HTR-8/SVneo (cell line): ENCODE measurements at places on chromosomes 7 and 10.

GRCh38 chr10:88347597-88348304 is 235.4 kb downstream of the RNLS start:
- no peak for DNase-seq

DNA sequence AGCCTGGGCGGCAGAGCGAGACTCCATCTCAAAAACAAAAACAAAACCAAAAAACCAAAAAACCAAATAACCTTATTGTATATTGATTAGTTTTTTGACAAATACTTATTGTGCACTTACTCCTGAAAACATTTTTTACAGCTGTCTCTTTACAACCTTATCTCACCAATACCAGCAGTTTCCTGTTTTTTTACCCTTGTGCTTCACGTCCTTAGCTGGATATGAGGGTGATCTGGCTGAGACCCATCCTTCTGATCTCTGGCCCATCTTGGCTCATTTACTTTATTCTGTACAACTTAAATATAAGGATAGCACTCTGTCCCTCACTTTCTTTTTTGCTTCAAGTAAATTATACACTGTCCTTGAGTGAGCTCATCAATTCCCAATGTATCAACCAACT is 104.6 kb upstream of the DNAJB12 start:
- no peak for DNase-seq

- DNase-seq: no peak
These were observed 53.0 kb upstream of the SEMA3A start for GRCh38 chr7:84247591-84247990.

GRCh38 chr7:26792576-26792975 is 71.8 kb downstream of the SKAP2 start:
- DNase-seq: no peak

DNA sequence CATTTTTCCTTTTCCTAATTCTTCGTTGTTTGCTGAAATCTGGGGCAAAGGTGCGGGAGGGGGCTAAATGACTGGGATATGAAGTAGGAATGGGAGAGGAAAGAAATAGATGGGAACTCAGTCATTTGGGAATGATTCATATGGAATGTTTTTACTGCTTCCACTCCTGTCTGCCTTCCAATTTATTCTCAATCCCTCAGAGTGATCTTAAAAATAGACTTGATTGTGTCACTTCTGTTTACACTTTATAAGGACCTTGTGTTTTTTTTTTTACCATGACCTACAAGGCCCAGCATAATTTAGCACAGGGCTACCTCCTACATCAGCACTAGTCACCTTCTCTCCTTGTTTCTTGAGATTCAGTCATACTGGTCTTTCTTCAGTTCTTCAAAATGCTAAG is 97.9 kb downstream of the PTEN start:
- DNase-seq: peak; percentile 12

- DNase-seq: no peak
These were observed 23.1 kb downstream of the ZNF467 start for GRCh38 chr7:149750122-149750845.

DNA sequence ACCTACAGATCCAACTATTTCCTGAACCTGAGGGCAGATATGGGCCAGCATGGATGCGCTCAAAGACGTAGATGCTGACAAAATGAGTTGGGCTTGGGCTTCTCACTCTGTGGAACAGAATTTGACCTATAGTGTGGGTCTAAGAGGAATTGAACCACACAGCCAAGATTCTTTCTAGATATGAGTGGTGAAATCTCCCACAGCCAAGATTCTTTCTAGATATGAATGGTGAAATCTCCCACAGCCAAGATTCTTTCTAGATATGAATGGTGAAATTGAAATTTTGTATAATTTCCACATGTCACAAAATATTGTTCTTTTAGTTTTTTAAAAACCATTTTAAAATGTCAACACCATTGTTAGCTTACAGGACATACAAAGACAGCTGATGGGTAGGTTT is 215.4 kb upstream of the LRGUK start:
- no peak for DNase-seq

DNA sequence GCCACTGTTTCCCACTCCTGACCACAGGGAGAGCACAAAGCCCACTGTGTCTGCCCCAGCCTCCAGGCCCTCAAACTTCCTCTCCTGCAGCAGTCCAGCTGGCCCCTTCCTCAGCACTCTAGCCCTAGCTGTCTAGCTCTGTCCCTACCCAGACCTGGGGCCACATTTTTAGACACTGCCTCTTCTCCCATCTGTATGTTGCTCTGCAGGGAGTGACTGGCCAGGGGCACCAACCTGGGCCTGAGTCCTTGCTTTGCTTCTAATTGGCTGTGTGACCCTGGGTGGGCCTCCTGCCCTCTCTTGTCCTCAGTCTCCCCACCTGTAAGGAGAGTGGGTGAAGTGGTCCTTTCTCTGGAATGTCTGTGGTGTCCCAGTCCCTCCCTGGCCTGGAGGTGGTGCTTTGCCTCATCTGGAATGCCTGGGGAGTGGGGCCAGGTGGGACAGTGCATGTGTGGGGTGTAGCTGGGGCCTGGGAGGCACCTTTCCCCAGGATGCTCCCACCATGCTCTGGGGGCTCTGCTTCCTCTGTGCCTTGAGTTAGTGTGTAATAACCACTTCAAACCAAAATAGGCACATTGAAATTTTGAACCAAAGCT is 25.1 kb downstream of the AQP1 start:
- no peak for DNase-seq

GRCh38 chr10:113153493-113154102 is 203.6 kb downstream of the TCF7L2 start:
- DNase-seq: no peak

- DNase-seq: peak; percentile 45
These were observed 19.3 kb downstream of the TCAF1 start for GRCh38 chr7:143882604-143883078.

GRCh38 chr10:112374724-112375541 is 1.0 kb downstream of the ACSL5 start:
- DNase-seq: no peak

DNA sequence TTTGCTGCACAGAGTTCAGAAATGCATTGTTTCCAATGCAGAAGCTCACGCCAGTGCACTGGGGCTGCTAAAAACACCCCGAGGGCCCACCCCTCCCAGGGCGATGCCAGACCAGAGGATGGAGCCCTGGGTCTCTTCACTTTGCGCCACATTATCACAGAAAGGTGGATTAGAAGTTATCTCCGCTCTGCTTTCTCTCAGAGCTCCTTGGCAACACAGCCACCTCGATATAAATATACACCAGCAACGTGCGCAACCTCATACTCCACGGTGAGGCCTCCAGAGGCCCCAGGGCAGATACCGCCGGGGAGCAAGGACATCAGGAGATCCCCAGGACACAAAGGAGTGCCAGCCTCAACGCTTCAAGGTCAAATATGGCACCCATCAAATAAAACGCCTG is 121.0 kb upstream of the TBX20 start:
- DNase-seq: no peak

DNA sequence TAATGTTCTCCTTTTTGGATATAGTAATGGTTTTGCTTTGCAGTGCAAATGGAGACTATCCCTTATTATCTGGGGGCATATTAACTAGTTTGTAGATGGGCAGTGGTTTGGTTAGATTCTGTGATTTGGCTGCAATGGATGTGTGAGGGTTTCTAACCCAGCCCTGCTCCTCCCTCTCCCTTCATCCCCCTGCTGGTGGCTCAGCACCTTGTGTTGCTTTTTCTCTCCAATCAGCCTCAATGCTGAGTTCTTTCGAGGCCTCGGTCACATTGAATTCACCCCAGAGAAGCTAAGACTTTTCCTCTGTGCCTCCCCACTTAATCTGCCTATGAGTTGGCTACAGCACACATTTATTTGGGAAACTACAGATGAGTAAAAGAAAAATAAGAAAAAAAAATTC is 120.0 kb downstream of the MALRD1 start:
- no peak for DNase-seq

- DNase-seq: no peak
These were observed 177.4 kb downstream of the TCERG1L start for GRCh38 chr10:131134001-131134576.

DNA sequence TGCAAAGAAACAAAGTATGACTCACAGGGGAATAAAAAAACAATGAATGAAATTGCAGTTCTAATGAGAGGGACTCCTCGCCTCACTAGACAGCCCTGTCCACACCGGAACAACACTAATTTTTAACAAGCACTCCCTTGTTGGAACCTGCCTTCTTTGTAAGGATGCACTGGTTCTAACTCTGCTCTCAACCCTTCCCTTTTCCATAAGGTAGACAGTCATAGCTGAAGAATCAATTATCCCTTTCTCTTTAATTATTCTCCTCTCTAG is 65.1 kb downstream of the TSPAN12 start:
- no peak for DNase-seq

GRCh38 chr10:133306941-133307379 is 1.7 kb downstream of the TUBGCP2 start:
- no peak for DNase-seq

GRCh38 chr7:87982116-87982515 is 48.1 kb downstream of the ADAM22 start:
- no peak for DNase-seq

- DNase-seq: no peak
These were observed 474.7 kb downstream of the ANKRD7 start for GRCh38 chr7:118699222-118699621.

DNA sequence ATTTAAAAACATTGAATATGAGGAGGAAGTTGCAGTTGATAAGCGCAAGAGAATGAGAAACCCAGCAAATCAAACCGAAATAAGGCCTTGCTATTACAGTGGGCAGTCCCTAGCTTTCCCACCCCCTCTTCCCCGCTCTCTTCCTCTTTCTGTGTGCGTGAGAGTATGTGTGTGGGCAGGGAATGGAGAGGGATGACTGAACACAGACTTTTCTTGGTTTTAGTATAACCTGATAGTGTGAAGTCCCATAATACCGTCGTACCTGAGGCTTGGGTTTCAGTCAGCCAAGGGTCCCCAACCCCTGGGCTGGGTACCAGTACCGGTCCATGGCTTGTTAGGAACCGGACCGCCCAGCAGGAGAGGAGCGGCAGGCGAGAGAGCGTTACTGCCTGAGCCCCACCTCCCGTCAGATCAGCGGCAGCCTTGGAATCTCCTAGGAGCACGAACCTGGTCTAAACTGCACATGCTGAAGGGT is 255.3 kb downstream of the CELF2 start:
- DNase-seq: no peak

GRCh38 chr10:69269761-69270160 is 8.5 kb upstream of the HK1 start:
- no peak for DNase-seq

- DNase-seq: peak; percentile 12
These were observed 149.2 kb downstream of the CRPPA start for GRCh38 chr7:16271990-16272665.

DNA sequence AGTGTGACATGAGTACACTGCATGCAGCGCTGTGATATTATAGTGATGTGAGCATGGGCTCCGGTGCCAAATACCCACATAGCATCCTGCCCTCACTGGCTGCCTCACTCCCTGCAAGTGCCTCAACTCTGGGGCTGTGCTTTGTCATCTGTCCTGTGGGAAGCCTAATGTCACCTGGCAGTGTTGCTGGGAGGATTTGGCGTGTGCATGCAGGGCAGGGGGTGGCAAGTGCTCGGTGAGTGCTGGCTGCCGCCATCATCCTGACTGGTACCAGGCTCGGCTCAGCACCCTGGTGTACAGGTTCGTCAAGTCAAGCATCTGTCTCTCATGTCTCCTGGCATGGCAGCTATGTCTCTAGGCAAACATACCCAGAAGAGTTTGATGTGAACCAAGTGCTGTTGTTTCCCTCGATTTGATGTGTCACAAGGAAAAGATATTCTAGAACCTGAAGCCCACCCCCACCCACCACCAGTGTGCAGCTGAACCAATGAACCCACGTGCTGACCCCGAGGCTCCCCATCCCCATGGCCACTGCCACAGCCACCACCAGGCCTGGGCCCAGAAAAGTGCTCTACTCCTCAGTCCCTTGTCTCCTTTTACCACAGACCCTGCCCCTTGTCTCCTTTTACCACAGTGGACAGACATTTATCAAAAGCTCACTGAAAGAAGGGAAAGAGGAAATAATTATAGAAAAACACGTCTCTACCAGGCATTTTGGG is 135.8 kb downstream of the MAPK8 start:
- DNase-seq: no peak

DNA sequence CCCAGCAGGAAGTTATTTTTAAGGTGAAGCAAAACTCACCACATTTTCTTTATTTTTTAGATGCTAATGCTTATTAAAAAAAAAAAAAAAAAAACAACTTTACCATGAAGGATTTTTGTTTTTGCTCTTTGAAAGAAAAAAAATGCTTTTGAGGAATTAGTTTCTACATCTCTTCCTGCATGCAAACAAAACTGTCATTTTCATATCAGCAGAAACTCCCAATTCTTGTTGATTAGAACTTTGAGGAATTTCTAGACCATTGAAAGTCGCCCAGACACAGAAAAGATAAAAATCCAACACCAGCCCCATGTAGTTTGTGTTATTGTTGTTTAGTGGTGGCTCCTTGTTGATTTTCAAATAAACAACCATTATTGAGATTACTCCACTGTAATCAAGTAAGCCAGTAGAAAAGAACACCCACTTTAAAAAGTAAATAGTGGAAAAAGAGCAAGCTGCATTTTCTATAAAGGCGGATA is 14.3 kb downstream of the SKIDA1 start:
- no peak for DNase-seq

GRCh38 chr7:98162758-98163157 is 48.5 kb upstream of the BHLHA15 start:
- no peak for DNase-seq

DNA sequence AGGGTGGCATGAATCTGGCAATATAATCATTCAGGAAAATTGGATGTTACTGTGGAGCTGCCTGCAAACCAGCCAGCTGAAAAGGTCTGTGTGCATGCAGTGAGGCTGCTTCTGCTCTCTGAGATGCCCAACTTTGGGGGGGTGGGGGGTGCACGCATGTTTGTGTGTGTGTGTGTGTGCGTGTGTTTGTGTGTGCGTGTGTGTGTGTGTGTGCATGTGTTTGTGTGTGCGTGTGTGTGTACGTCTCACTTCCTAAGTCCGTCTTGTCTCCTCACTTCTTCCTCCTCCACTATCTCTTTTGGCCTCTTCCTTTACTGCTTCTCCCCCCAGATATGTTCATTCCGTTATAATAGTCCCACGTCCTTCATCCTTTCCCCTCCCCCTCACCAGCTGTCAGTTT is 102.9 kb upstream of the MACROH2A2 start:
- DNase-seq: no peak

- peak; percentile 81 for DNase-seq
These were observed at the start of gene VPS41 for GRCh38 chr7:38908759-38909335. VPS41 (minus strand) TSS chr7:38909191; CDS start chr7:38909174, 17 bp downstream.

GRCh38 chr10:58508316-58508715 is 4.4 kb upstream of the BICC1 start:
- DNase-seq: no peak

DNA sequence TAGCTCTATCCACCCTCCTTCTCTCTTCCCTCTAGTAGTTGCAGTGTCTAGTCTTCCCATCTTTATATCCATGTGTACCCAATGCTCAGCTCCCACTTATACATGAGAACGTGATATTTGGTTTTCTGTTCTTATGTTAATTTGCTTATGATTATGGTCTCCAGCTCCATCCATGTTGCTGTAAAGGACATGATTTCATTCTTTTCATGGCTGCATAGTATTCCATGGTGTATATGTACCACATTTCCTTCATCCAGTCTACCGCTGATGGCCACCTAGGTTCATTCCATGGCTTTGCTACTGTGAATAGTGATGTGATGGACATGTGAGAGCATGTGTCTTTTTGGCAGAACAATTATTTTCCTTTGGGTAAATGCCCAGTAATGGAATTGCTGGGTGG is 6.5 kb downstream of the PRSS2 start:
- no peak for DNase-seq

- no peak for DNase-seq
These were observed 206.7 kb downstream of the KIAA1217 start for GRCh38 chr10:24415455-24416125.
